ENCODE measurements at places on chromosomes 13 and 19.

DNA sequence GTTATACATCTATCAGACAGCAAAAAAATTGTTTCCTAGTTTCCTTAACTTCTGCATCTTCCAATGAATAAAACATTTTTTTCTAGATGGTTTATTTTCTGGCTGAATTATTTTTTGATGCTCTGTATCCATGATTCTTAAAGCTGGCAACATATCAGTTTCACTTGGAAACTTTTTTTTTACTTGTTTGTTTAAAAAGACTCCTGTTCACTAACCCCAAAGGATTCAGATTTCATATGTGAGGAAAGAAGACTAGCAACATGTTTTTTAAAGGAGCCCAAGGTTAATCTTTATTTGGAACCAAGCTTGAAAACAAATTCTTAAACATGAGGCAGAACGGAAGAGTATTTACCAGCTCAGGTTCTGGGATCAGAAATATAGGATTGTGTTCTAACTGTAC is 632.3 kb downstream of the SLITRK6 start:
- no peak for DNase-seq

DNA sequence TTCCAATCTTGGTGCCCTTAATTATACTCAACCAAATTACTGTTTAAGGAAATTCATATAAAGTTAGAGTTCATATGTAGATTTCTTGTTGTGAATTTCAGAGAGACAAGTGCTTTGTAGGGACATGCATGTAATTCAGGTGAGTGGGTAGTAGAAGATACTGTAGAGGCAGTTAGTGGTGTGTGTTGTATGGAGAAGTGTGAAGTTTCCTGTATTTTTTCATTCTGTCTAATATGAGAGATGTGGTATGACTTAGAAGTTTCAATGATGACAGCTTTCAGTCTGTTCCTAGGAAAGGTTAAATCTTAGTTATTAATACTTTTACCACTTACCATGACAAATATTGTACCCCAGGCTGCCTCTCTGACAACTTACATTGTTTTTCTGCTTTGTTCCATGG is 294.2 kb downstream of the TDRD3 start:
- no peak for DNase-seq

DNA sequence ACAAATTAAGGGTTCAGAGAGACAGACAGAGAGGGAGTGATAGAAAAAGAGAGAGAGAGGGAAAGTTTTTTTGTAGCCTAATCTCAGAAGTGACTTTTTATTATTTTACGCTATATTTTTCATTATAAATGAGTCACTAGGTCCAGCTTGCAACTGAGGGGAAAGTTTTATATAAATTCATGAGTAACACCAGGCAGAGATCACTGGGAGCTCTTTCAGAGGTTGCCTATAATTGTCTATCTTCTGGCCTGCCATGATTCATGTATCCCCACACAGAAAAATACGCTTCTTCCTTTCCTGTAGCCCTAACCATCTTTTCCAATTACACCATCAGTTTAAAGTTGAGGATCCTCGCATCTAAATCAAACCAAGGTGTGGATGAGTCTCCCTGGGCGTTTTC is 467.9 kb downstream of the SLITRK1 start:
- DNase-seq = no peak

DNA sequence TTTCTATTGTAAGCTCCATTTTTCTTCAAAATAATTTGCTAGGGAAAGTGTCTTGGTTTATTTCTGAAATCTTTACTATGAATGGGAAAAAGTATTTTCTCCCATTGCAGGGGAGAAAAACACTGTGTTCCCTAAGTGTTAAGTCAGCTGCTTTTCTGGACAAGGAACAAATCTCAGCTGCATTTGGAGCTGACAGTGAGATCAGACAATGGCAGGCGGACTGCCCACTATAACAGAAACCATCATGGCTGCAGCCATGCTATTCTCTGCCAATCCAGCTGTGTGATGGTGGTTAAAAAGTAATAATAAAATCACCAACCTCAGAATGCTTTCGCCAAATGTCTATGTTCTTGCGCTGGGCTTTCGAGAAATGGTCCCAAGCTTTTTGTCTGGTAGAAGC is 302.7 kb downstream of the DNAJC15 start:
- DNase-seq = no peak
